ENCODE measurements at places on chromosomes 5 and 9.

DNA sequence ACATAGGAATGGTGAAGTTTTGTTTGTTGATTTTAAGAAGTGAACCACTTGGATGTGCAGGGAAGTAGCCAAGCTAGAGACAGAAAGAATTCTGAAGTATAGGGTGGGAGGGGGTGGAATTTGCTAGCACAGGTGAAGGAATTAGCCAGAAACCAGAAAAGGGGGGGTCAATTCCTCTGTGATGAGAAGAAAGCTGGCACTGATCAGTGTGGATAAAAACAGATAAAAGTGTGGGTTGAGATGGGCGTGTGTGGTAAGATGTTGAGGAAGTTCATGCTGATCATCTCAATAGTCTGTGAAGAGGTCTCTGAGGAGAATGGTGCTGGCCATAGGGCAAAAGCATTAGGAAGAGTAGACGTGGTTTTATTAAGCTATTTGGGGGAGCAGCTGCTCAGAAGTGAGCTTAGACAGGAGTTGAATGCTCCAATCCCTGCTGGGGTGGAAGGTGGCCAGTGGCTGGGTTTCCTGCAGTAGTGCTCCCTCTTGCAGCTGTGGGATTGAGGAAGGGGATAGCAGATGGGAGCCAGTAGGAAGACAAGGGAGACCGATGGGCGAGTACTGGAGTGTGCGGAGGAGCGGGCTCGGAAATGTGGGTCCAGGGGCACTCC lies 88.7 kb upstream of the ELL2 start:
- no peak for DNase-seq

DNA sequence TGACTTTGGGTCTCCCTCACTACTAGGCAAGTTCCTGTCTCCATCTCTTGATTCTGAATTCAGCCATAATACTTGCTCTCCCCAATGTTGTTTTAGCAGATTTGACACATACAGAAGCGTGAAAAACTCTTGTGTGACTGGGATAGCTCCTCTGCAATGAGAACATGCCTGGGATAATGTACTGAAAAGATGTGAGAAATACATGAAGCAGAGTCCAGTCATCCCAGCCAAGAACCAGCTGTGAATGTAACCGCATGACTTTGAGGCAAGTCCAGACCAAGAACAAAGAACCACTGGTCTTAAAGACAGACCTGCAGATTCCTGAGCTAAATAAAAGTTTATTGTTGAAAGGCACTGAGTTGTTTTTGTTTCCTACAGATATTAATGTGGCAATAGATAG lies 135.0 kb downstream of the NMUR2 start:
- no peak for DNase-seq

- DNase-seq, result no peak
Observed at GRCh38 chr9:110076894-110077725, 130.8 kb downstream of the C9orf152 start.

- no peak for DNase-seq
Observed at GRCh38 chr5:142602720-142603245, 83.1 kb downstream of the FGF1 start.

GRCh38 chr9:89022001-89022759 lies 30.9 kb downstream of the S1PR3 start:
- DNase-seq, result no peak

- DNase-seq, result no peak
Observed at GRCh38 chr9:3008091-3008490, 164.2 kb upstream of the PUM3 start.

DNA sequence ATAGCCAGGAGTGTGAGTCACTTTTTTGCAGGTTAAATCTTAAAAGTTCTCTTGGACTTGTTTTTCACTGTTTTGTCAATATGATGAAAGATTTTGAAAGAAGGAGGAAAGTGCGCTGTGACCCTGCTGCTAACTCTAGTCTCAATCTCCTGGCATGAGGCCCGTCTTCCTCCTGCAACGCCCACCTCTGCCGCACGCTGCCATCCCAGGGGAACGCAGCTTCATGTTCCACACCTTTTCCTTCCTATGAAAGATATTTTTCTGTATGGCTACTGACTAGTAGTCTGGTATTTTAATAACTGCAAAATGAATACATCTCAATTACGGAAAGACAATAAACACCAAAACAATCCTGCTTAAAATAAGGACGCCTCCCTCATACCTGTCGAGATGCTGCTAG lies 8.3 kb downstream of the PPIC start:
- no peak for DNase-seq

GRCh38 chr5:12072441-12072840 lies 168.2 kb upstream of the CTNND2 start:
- no peak for DNase-seq

- peak; percentile 57 for DNase-seq
Observed at GRCh38 chr9:135087489-135087792, at the start of gene OLFM1. Gene OLFM1, plus strand, starts transcription at chr9:135087668. Its CDS starts 322 bp downstream, at chr9:135087990.

DNA sequence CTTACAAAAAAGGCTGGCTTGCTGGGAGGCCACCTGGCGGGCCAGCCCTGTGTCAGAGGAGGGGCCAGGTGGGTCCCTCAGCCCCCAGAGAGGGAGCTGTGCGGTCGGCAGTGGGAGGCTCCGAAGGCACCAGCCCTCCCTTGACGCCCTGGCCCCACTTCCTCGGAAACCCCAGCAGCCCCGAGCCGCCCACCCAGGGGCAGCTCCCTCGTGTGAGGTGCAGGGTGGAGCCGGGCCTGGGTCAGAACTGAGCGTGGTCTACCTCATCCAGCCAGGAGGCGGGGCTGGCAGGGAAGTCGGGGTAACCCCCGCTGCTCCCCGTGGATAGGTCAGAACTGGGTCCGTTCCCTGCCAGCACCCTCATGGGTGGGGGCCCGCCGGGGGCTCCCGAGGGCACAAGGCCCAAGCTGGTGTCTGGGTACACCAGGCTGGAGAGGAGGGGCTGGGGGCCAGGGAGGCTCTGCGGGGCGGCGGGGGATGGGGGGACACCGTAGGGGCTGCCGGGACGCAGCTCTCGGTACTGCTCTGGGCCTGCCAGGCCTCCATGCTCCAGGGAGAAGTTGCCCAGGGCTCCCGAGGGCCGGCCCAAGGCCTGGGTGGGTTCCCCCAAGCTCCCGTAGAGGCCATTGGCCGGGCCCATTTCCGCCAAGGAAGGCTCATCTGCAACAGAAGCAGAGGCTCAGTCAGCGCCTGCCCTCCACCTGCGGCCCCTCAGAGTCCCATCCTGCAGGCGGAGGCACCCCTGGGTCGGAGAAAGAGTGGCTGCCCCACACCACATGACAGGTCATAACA lies 7.6 kb downstream of the LHX3 start:
- DNase-seq, result no peak

- no peak for DNase-seq
Observed at GRCh38 chr5:166992874-166993722, 1298.3 kb upstream of the WWC1 start.

DNA sequence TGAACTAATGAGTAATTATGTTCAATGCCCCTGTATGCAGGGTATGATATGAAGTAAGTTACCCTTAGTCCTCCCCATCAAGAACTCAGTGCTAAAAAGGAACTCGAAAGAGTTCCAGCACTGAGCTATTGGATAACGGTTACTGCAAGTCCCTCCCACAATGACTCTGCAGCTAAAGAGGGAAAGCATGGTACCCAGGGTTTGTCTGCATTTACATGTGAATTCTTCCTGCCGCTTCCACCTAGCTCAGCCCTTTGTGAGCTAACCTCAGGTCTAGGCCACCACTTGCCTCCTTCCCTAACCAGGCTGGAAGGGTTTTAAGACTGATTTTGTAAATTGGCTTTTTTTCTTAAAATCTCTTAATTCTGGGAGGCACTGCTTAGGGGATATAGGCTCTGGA lies 376.8 kb downstream of the EBF1 start:
- no peak for DNase-seq

- no peak for DNase-seq
Observed at GRCh38 chr9:18798508-18799290, 234.3 kb downstream of the SAXO1 start.

- no peak for DNase-seq
Observed at GRCh38 chr9:137705906-137706305, 87.1 kb downstream of the EHMT1 start.

- DNase-seq, result no peak
Observed at GRCh38 chr5:150000990-150001659, 586 bp downstream of the HMGXB3 start.

- no peak for DNase-seq
Observed at GRCh38 chr9:121295662-121296191, 27.8 kb downstream of the GSN start.

GRCh38 chr5:112417931-112418658 lies 982 bp downstream of the EPB41L4A start:
- peak; percentile 46 for DNase-seq

DNA sequence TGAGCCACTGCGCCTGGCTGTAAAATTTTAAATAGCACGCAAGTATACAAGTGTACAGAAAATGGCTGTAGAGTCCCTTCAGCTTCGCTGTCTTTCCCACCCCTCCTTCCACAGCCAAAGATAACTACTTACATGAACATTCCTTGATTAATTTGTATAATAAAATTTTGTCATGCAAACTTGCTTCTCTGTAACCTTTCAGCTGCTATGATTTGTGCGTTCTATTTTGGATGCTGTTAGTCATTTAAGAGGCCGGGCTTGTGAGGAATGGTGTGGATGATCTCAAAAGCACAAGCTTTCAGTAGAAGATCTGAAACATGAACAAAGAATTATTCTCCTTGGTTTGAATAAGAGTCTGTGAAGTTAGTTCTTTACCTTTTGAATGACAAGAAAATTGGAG lies 115.0 kb upstream of the TLE1 start:
- DNase-seq, result no peak

DNA sequence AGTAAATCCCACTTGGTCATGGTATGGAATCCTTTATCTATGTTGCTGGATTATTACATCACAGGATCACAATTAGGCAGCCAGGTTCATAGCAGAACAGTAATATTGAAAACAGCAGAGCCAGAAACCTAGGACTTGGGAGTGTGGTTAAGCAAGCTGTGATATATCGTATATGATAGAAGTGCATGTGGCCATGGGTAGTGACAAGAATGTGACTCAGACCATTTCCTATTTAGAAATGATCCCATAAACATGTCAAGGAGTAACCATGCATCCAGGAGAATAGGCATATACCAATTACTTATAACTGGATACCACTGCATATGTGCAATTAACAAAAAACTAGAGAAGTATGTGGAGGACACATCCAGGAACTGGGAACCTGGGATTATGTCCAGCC lies 31.2 kb downstream of the AMBP start:
- DNase-seq, result no peak

DNA sequence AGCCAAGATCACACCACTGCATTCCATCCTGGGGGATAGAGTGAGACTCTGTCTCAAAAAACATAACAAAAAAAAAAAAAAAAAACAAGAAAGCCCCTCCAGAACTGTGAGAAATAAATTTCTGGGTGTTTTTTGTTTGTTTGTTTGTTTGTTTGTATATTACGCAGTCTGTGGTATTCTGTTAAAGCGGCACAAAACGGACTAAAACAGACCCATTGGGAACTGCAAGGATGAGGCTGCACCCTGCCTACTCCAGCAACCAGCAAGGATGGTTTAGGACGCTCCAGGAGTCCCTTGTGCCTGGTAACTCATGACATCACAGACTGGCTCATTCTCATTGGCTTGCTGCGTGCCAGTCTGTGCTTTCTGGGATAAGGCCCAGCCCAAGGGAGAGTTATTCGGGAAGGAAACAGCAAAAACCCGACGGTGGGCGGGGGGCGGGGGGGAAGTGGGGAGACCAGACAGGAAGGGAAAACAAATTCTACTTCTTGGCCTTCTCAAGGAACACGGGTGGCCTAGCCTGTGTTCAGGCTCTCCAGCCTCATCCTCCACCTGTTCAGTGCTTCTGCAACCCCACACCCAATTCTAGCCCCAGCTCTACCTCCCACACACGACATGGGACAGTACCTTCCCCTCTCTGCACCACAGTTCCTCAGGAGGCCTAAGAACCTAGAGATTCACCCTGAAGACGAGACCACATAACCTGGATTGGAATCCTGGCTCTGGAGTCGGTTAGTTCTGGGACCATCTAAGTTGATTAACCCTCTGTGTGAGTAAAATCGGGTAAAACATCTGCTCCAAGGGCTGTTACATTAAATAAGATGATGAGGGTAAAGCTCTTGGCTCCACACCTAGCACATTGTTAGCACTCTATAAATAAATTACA lies 2.8 kb downstream of the CD74 start:
- DNase-seq, result peak; percentile 85
